ENCODE measurements at places on chromosomes 5 and 9.
A peak's percentile ranks its signal among the peaks of the same experiment; 100 is the strongest.

DNA sequence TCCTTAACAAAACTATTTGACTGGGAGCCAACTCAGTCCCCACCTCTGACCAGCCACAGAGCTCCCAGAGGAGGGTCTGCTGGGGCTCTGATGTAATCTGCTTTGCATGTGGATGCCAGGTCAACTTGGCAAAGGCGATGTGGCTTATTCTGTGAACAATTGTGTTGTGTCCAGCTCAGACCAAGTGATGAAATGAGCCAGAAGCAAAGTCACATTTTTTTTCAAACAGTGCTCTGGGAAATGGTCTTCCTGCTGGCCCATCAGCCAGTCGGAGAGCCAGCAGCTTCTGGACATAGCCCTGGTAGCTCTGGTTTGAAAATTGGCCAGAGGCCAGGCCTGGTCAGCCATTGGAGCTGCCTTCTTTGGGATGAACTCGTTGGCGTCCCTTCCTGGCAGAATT is 86.5 kb downstream of the ANGPTL2 start:
- no peak for DNase-seq

DNA sequence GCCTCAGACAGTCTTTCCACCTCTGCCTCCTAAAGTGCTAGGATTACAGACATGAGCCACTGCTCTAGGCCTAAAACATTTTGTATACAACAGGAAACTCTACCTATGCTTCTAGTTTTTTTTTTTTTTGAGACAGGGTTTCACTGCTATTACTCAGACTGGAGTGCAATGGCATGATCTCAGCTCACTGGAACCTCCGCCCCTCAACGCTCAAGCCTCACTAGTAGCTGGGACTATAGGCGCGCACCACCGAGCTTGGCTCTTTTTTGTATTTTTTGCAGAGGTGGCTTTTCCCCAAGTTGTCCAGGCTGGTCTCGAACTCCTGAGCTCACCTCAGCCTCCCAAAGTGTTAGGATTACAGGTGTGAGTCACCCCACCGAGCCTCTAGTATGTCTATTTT is 5.4 kb downstream of the HSPA9 start:
- DNase-seq, result no peak

DNA sequence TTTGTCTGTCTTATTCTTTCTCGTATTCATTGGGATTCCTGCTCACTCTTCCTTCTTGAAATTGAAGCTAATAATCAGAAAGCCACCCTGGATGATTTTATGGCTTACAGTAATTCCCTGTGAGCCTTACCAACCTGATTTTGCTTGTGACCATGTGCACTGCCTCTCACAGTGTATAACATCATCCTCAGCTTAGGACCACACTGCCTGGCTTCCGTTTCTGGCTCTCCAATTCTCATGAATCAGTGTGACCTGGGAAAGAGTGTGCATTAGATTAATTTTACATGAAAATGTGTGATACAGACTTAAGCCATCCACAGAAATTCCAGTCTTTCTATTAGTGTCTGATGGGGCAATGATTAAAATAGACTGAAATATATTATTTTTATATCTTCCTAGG is 126.8 kb upstream of the DMRT1 start:
- no peak for DNase-seq

DNA sequence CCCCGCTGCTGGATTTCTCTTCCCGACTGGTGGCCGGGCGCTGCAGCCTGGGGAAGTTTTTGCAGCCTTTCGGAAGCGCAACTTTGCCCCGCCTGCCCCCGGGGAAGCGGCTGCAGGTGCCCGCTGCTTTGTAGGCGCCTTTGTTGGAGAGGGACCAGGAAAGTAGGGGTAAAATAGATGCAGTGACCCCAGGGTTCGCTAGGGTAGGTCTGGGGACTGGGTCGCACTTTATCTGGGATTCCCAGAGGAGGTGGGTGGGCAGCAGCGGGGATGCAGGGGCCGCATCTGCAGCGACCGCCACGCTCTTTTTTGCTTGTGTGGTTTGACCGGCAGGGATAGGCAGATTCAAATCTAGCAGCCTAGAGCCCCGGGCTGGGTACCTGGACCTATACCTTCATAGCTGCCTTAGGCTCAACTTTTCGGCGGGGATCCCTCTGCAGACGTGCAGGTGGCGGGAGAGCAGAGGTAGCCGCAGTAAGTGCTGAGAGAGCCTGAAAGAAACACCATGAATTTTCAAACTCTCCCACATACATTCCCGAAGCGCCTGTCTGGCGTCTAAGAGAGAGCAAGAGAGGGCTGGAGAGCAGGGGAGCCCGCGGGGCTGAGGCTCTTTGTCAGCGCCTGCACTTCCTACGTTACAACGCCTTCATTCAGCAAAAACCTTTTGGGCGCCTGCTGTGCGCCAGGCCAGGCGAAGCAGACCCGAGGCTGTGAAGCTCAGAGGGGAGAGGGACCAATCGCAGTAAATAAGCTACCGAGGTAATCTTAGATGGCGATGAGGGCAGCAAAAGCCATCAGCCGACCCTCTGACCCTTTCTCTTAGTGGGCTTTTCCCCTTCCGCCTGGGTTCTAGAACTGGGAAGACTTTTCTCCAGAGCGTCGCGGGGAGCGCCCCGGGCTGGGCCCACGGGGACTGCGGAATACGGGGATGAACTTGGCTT is 642 bp downstream of the SV2C start:
- DNase-seq, result peak; percentile 14

- DNase-seq, result no peak
Observed at GRCh38 chr5:80189201-80189600, 66.6 kb downstream of the SERINC5 start.

DNA sequence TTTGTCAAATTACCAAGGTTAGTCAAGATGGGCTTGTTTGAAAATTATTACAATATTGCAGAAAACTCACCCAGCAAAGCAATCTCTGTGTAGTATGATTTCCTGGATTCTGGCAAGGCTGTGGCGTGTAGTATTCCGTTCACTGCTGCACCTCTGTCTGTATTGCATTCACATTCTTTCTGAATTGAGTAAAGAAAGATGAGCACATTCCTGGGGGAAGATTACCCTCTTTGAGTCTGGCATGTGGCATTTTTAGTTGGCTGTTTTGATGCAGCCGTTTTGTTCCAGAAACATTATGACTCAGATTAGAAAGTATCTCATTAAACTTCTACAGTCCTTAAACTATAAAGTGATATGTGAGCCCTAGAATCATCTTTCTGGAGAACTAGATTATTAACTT is 197.7 kb downstream of the TENT4A start:
- DNase-seq, result no peak

GRCh38 chr5:139275956-139276355 is 17.6 kb upstream of the MATR3 start:
- no peak for DNase-seq

GRCh38 chr9:121313458-121314152 is 45.6 kb downstream of the GSN start:
- no peak for DNase-seq

- no peak for DNase-seq
Observed at GRCh38 chr9:136745389-136746154, 2.8 kb downstream of the LCN6 start.
